Activated CD4-positive, alpha-beta T cell treated with anti-CD3 and anti-CD28 coated beads, Interleukin-2, amount 50 U/mL, for 4 hours (primary cell): ENCODE measurements at places on chromosomes 5 and 9.

DNA sequence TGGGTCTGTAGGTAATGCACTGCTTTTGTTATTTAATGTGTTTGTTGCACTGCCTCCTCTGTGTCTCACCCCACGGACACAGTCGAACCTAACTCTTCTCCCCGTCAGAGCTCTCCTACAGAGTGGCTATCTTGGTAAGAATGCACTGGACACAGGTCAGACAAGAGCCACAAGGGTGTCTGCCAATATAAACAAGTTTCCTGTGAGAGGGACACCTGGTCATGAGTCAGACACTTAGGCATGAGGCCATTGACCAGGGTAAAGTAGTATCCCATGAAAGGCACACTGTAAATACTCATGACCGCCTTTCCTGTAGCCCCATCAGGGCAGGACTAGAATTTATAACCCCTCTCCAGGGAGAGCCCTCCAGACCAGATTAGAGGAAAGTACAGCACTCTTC is 115.5 kb downstream of the SLC12A2 start:
- no peak for DNase-seq

DNA sequence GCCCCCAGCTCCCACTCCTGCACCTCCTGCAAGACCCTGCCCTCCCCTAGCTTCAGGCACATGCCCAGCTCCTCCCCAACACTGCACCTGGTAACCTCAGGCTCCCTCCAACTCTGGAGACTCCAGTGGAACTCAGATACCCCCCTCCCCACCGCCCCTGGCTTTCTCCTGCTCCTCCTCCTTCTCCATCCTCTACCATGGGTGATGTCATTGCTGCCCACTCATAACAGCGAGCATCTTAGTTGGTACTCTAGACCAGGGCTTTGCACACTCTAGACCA is 24.7 kb upstream of the CNOT6 start:
- DNase-seq = no peak

DNA sequence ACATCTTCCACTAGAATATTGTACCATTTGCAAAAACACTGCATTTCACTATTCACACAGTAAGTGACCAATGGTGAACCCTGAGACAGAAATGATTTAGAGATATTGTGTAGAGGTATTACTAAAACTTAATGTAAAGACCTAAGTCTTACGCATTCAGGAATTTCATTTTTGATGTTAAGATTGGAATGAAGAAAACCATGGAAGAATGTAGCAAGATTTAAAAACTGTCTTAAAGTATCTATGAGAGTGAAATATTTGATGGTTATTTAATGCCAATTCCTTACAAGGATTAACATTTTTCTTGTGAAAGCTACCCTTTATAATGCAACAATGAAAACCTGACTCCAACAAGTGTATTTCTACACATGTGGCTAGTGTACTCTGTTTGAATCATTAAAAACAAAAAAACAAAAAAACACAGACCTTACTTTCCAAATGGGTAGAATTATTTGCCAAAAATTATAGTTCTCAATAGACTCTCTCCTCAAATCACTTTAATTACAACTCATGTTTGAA is 172.0 kb downstream of the NNT start:
- DNase-seq = no peak

DNA sequence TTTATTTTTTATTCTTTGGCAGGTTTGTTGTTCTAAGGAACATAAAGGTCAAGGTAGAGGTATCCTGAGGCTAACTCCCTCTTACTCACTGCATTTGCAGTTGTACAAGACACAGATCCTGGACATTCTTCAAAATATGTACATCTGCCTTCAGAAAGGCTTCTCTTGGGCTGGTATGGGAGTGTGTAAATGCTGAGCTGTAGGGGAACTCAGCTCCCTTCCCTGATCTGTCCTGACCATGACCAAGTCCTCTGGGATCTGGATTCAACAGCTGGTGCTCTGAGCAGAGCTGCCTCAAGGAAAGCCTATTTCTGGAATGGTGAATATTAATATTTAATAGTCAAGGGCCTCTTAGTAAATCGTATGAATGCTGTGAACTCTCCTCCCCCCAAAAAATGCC is 117.4 kb downstream of the PRKACG start:
- DNase-seq = no peak

DNA sequence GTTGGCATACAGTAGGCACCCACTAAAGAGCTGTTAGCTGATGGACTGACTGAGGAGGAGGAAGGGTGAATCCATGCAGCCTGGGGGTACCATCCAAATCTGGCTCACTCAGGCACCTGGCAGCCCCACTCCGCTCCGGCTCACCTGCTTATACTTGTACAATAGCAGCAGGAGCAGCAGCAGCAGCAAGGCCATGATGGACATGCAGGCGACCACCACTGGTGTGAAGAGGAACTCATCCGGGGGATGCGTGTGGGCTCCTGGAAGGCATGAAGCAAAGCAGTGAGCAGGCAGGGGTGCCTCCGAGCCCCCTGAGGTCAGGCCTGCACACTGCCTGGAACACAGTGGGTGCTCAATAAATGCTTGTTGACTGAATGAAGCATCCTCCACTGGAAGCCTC is 18.3 kb downstream of the CSF1R start:
- no peak for DNase-seq

DNA sequence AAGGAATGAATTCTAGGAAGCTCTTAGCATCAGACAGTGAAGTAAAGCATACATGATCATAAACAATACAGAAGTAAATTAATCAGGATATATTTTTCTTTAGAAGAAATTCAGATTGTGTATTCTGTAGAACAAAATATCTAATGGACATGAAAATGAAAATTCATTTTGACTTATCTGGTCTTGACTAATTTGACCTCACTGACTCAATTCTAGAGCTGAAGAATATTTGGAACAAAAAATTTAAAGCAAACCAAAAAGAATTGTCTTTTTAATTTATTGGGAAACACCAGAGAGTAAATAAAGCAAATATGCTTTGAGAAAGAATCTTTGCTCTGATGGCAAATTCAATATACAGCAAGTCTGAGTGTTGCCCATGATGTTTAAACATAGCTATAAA is 2.8 kb upstream of the PPP2CA start:
- DNase-seq = no peak
